ENCODE measurements at places on chromosomes 1 and 21.

- DNase-seq: no peak
These were observed 365.7 kb upstream of the USP24 start for GRCh38 chr1:55580845-55581332.

- no peak for DNase-seq
These were observed 563.5 kb downstream of the PTPRC start for GRCh38 chr1:199202331-199202730.

- DNase-seq: no peak
These were observed 31.7 kb upstream of the KHDRBS1 start for GRCh38 chr1:31981972-31982371.

GRCh38 chr1:229001467-229002011, 266.3 kb downstream of the RHOU start:
- no peak for DNase-seq

- DNase-seq: no peak
These were observed 63.8 kb downstream of the CD34 start for GRCh38 chr1:207847116-207847515.

DNA sequence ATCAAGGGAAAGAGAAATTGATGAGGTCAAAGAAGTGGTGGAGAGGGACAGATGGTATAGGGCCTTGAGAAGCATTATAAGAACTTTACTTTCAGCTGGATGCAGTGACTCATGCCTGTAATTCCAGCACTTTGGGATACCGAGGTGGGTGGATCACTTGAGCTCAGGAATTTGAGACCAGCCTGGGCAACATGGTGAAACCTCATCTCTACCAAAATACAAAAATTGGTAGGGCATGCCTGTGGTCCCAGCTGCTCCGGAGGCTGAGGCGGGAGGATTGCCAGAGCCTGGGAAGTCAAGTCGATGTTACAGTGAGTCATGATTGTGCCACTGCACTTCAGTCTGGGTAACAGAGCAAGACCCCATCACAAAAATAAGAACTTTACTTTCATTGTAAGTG, 5.7 kb downstream of the TMEM50A start:
- peak; percentile 20 for DNase-seq

- DNase-seq: peak; percentile 47
These were observed 14.9 kb downstream of the TTC34 start for GRCh38 chr1:2786329-2787162.

GRCh38 chr21:26851109-26851944, 6.1 kb upstream of the ADAMTS1 start:
- DNase-seq: no peak

GRCh38 chr1:244497805-244498204, 36.7 kb downstream of the CATSPERE start:
- DNase-seq: no peak

DNA sequence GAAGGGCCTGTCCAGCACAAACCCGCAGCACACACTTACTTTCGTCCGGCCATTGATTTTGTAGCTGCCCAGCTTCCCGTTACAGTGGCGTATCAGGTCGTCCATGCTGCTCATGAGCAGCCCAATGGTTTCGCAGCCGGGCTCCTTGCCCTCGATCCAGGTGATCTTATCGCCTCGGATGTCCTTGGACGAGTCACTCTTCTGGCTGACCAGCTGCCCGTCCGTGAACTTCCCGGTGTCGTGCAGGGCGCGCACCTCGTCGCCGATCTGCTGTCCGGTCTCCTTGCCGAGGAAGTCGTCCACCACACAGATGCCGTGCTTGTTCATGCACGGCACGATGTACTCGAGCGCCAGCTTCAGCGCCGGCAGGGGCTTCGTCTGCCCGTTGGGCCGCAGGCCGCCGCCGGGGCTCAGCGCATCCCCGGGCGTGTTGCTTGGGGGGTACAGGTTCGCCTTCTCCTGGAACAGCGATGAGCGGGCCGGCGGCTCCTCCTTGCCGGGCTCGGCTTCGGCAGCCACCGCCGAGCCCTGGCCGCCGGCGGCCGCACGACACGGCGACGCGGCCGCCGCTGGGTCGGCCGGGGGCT, 1.0 kb downstream of the EGLN1 start:
- DNase-seq: peak; percentile 52

DNA sequence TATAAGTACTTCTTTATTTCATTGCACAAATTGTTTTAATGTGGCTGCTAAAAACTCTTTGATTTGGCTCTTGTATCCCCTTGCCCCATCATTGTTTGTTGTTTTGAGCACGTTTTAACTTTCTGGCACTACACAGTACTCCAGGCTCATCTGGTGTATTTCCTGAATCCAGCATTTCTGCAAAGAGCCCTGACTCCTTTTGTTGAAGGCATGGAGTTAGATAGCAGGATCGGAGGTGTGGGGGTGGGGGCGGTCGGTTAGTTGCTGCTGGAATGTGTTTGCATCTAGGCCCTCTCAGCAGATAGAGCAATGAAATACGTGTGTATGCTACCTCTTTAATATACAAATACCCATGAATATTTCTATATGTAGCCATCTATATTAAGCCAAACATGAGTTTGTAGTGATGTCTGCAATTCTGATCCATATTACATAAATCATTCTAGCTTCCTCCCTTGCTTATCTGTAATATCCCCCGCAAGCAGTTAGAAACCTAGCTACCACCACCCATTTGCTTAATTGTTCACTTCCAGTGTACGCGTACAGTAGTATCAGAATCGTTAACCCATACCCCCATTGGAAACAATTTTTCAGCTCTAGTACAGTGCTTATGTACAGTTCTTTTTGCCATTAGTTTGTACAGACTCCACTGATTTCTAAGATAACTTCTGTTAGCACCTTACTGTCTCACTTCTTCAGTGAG, 106.0 kb downstream of the NOS1AP start:
- no peak for DNase-seq

- peak; percentile 66 for DNase-seq
These were observed 208 bp upstream of the MYBPH start for GRCh38 chr1:203175827-203176241.

GRCh38 chr1:192977089-192977706, 82.0 kb downstream of the UCHL5 start:
- DNase-seq: no peak

Data from femur (tissue), 1 donor.